ENCODE measurements at places on chromosomes 2 and 18. TPM values are rescaled to one million over a fixed set of nuclear protein-coding genes. Genes with fewer than 3 reads are reported as not detected.
A peak's percentile ranks its signal among the peaks of the same experiment; 100 is the strongest.

GRCh38 chr2:237455764-237456163, 31.3 kb upstream of the MLPH start:
- DNase-seq, result no peak

The PLB1 gene
- polyA plus RNA-seq, result 1.6 TPM

DNA sequence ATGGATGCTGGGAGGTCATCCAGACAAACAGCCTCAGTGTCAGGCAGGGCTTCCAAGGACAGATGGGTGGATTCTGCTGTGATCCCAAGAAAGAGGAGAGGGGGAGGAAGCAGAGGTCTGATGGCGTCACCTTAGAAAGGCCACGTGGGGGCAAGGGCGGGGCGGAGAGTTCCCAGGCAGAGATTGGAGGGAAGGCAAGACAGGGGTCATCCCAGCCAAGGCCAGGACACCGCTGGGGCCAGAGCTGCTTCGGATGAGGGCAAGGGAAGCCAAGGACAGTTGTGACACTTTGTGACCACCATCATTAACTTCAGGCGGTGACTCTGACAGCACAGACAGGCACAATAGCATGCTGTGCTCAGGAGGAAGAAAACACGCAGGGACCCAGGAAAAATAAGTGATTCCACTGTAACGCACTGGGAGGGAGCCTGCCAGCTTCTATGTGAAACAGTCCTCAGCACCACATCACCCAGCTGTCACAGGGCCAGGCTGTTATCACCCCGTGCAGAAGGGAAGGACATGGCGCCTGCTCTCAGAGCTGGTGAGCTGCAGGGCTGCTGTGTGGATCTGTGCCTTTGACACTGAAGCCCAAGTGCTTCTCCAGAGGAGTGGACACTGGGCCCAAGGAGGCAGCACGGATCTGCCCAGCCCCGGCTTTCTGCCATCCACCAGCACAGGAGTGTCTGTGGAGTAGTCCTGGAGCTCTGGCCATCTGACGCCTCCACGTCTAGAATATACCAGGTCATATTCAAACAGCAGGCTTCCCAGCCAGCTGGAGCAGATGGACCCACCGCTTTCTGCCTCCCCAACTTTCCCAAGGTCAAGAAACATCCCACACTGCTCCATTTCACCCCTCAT, 204.1 kb downstream of the NDUFA10 start:
- DNase-seq, result no peak

The MOGAT1 gene
- not detected for polyA plus RNA-seq

GRCh38 chr2:33375054-33375453, 101.4 kb upstream of the RASGRP3 start:
- DNase-seq, result no peak

- DNase-seq, result peak; percentile 96
Measured at GRCh38 chr2:61470965-61471904, at the start of gene USP34. Gene USP34, minus strand, starts transcription at chr2:61471087. Its CDS starts 395 bp downstream, at chr2:61470692.

GRCh38 chr2:194962254-194962653, 694.8 kb upstream of the SLC39A10 start:
- DNase-seq, result no peak

- no peak for DNase-seq
Measured at GRCh38 chr2:233707940-233708644, 4.6 kb upstream of the UGT1A5 start.

The SALL3 gene
- not detected for polyA plus RNA-seq

- no peak for DNase-seq
Measured at GRCh38 chr2:218777276-218777990, 4.5 kb upstream of the CYP27A1 start.

- DNase-seq, result no peak
Measured at GRCh38 chr2:767440-767839, 90.2 kb upstream of the TMEM18 start.

DNA sequence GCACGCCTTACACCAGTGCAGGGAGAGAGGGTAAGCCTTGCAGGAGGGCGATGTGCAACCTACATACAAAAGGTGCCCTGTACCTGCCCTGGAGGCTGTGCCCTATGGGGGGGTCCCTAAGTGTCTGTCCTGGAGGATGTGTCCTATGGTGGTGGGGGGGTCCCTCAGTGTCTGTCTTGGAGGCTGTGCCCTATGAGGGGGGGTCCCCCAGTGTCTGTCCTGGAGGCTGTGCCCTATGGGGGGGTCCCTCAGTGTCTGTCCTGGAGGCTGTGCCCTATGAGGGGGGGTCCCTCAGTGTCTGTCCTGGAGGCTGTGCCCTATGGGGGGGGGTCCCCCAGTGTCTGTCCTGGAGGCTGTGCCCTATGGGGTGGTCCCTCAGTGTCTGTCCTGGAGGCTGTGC, 216.6 kb downstream of the HDAC4 start:
- DNase-seq, result no peak

DNA sequence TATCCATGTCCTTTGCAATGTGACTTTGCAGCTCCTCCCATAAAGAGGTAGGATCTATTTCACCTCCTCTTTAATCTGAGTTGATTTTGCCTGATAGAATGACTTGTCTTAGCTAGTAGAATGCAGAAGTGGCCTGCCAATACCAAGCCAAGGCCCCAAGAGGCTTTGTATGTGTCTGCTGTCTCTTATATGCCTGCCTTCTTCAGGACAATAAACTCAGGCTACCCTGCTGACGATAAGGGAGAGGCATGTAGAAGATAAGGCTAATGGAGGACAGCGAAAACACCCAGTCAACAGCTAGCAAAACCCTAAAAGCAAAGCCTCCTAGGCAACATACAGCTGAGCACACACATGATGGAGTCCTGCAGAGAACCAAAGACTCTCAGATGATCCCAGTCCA, 1.8 kb upstream of the ZC3H8 start:
- DNase-seq, result no peak

DNA sequence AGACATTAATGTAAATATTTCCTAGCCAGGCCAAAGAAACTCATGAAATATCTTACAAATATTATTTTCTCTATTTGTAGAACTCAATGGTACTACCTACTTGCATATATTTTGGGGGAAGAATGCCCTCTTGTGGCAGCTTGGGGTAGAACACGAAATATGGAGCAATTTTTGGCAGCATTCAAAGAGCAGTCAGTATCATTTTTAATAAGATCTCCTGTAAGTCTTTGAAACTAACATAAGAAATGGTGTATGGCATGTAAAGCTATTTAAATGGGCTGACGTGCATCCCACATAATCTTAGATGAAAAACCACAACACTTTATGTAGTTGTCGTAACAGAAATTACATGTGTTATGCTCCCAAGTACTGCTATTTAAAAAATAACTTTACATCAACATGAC, 62.3 kb upstream of the CCDC195 start:
- DNase-seq, result peak; percentile 83

GRCh38 chr18:59553273-59553870, 143.9 kb downstream of the CCBE1 start:
- DNase-seq, result no peak

The ADAM23 gene
- polyA plus RNA-seq, result 10.8 TPM

The LAMA1 gene
- polyA plus RNA-seq, result 2.0 TPM

DNA sequence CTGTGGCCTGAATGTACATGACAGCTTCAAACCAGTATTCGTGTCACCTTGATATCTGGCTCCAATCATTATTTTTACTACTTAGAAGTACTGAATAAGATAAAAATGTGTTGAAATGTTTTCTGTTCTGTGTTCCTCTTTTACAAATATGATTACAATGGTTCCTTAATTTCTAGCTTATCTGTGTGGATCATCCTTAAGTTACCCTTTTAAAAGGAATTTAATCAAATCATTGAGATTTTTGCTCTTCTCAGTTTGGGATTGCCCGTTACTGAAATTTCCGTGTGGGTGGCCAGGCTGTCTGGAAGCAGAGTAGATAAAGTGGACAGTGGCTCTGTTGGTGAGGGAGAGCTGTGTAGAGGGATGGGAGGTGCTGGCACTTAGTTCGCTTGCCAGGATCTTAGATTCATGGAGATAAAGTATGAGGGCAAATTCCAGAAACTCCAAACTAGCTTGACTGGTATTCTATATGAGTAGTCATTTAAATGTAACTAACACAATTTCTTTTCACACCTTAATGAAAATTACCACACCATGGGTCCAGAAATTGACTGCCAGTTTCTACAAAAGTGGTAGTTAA, 27.4 kb upstream of the SAG start:
- DNase-seq, result no peak

- no peak for DNase-seq
Measured at GRCh38 chr2:120134263-120134662, 88.9 kb downstream of the TMEM185B start.

GRCh38 chr2:104118889-104119288, 735.0 kb upstream of the POU3F3 start:
- no peak for DNase-seq

- no peak for DNase-seq
Measured at GRCh38 chr2:134198006-134198634, 55.8 kb upstream of the MGAT5 start.

- no peak for DNase-seq
Measured at GRCh38 chr18:42574871-42575270, 540.6 kb downstream of the RIT2 start.

The SLC20A1 gene
- 21.3 TPM for polyA plus RNA-seq

GRCh38 chr2:39469807-39470206, 32.7 kb upstream of the MAP4K3 start:
- DNase-seq, result peak; percentile 72

DNA sequence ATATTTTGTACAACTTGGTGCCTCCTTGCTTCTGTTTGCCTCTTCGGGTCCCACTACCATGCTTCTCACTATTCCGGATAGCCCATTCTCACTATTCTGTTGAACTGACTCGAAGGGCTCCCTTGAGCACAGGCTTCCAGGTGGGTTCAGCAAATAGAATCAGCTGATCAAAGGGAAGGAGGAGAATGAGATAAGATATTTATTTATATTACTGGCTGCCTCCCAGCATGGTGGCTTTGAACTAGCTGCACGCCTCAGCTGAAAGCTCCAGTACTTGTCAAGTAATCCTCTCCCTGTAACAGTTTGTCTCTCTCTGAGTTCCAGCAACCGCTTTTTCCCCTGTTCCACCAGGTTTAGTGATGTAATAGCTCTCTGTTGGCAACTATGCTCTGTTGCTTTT, 187.8 kb upstream of the HNRNPA3 start:
- DNase-seq, result no peak

- no peak for DNase-seq
Measured at GRCh38 chr2:3007135-3007534, 370.5 kb downstream of the EIPR1 start.

- DNase-seq, result peak; percentile 82
Measured at GRCh38 chr2:174682578-174683391, 81.5 kb downstream of the CHRNA1 start.

- DNase-seq, result no peak
Measured at GRCh38 chr2:222082201-222082600, 216.6 kb downstream of the PAX3 start.

DNA sequence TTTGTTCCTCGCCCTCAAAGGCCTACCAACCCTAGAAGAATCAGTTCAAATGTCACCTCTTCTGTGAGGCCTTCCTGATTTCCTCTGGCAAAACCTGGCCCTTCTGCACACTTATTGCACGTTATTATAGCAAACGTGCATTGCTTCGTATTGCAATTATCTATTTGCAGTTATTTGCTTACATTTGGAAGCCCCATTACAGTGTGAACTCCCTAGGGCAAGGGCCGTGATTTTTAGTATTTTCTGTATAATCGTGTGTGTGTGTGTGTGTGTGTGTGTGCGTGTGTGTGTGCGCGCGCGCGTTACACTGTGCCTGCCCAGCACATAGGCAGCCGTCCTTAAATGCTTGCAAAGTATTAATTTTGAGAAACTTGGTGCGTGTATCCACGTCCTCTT, 460 bp upstream of the SEMA4F start:
- DNase-seq, result no peak

DNA sequence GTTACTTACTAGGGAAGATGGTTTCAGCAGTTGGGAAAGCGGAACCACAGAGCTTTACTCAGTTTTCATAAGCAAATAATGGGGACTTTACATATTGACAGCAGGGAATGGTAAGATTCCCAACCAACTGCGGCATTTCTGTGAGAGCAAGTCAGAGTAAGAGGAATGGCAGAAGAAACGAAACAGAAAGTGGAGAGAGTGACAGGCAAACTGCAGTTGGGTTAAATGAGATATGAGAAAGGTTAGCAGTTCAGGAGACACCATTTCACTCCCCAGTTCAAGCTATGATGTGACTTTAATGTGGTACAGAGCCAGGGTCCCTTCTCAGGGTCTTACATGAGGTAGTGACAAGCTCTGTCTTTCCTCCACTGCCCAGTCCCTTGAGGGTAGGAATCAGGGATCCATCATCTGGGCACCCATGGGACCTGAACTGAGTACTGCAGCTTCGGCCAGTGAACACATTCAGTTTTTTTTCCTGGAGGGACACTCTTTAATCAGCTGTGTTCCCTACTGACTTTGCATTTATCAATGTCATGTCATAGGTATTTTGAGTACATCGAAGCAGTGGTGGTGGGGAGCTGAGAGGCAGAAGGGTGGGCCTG, 33.0 kb upstream of the GREB1 start:
- DNase-seq, result no peak

GRCh38 chr2:240662681-240663080, 20.0 kb downstream of the AQP12B start:
- no peak for DNase-seq

DNA sequence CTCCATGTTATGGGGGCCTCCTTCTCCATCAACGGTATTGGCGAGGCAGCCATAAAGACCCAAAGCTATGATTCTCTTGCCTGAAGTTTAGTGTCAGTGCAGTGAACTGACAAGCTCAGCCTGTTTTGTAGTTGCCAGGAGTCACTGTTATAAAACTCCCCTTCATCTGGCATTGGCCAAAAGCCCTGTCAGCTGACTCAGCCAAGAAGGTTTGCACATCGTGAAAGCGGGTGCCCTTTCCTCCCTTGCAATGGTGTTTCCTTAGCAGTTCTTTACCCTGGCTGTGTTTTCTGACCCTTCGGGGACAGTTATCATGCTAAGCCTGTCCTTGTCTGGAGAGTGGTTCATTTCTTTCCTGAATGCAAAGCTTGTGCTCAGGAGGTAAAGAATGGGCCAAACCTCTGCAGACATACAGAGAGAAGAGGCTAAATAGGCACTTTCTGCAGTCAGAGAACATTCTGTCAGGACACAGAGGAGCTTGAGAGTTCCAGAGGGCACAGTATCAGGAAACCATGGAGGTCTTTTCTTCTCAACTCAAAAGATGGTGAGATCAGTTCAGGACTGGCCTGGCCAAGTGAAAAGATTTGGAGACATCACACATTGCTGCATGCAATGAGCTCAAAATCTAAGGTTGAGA, 414.2 kb downstream of the ZNF521 start:
- no peak for DNase-seq

DNA sequence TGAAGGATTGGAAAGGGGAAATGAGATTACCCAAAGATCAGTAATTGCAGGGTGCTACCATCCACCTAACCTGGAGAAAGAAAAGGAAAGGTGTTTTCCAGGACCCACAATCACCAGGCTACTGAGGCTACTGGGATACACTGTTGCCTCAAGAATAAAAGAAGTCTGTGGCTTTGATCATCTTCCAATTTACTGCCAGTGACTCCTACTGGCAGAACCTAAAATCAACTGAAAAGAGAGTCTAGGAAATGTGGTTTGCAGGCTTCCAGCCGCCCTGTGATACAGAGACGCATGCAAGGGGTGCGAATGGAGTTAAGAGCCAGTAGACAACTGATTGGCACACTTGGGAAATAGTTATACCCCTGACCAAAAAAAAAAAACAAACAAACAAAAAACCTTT, 16.6 kb upstream of the TTL start:
- DNase-seq, result no peak

Data from muscle of back (tissue), 13 donors.